ENCODE measurements at places on chromosomes 2 and 18.

DNA sequence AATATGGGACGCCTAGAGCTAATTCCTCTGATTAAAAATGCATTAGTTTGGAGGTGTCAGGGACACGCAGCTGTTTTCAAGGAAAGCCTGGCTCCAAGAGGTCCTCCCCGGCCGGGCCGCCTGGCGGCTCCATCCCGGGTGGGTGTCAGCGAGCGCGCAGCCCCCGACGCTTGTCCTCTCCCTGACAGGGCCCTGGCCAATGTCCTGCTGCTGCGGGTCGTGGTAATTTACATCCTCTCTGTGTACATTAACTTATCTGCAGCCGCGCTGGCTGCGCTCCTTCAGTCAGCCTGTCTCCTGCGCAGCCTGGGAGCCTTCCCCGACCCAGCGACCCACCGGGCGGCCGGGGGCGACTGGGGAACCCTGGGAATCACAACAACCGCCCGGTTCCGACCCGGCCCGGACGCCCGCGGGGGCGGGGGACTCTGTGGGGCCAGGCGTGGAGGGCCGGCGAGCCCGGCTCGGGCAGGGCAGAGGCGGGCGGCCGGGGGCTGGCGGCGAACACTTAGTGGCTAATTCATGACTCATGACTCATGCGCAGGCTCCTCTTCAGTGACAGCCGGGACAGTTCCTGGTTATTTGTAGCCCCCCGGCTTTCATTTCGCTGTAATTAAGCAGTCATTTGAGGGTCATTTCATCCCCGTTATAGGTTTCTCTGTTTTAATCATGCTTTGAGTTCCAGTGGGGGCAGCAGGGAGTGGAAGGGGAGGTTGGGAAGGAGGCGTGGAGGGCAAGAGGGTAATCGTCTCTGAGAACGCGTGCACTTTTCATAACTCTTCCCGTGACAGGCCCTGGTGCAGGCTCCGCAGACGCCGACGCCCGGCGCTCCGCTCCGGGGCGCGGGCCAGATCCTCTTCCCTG lies 141.9 kb upstream of the CTAGE1 start:
- no peak for DNase-seq
- H3K4me3 ChIP-seq: no peak overlapping the region
- H3K27me3 ChIP-seq: peaks cover 24% of the 10 kb centered on the region
- no peaks in the 10 kb centered on the region for H3K4me1 ChIP-seq

DNA sequence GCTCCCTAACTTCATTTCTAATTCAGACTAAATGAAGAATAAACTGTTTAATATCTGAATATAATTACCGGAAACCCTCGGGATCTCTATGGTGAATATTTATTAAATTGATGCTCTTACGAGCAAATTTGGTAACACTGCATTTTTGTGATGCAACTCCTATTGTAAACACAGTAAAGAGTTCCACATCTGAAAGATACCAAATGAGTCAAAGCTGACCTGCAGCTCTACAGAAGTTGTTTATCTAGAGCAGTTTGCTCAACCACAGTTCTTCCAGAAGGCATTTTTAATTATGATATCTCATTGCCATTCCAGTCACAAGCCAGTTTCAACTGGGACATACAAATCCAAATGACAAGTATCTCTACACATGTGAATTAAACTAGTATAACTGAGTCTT lies 129.7 kb downstream of the PKP4 start:
- no peak overlapping the region for H3K27ac ChIP-seq
- H3K4me3 ChIP-seq: no peak overlapping the region
- H3K4me1 ChIP-seq: no peaks in the 10 kb centered on the region
- DNase-seq: no peak
- no peaks in the 10 kb centered on the region for H3K27me3 ChIP-seq

- no peak for DNase-seq
- H3K27me3 ChIP-seq: no peaks in the 10 kb centered on the region
- H3K4me3 ChIP-seq: no peak overlapping the region
- H3K4me1 ChIP-seq: no peaks in the 10 kb centered on the region
Observed at GRCh38 chr2:81672516-81672915, 1368.0 kb upstream of the LRRTM1 start.

GRCh38 chr18:6628187-6628586 lies 101.3 kb upstream of the ARHGAP28 start:
- no peak for DNase-seq
- H3K4me3 ChIP-seq: no peak overlapping the region
- no peak overlapping the region for H3K27ac ChIP-seq
- no peaks in the 10 kb centered on the region for H3K4me1 ChIP-seq
- no peaks in the 10 kb centered on the region for H3K27me3 ChIP-seq
- H3K36me3 ChIP-seq: no peaks in the 10 kb centered on the region

DNA sequence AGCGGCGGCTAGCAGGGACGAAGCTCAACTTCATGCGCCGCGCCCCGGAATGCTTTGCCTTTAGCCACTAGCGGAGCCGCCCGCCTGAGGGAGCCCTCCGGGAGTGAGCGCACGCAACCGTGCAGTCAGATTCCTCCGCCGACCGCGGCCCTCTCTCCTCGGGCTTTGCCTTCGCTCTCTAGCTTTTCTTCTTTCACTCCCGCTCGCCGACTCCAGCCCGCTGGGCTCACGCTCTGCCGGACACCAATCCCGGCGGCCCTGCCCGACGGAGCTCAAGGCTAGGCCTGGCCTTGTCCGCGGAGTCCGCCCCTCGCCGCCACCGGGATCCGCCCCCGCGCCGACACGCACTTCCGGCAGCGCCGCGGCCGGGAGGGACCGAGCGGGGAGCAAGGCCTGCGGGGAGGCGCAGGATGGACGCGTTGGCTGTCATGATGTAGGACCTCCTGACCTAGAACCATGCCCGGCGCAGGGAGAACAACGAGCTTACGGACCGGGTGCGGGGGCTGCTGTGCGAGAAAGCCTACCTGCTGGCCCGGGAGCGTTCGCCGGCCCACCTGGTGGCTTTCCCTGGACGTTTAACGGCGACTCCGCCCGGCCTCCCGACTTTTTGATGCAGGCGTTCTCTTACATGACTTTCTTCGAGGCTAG lies 40.8 kb upstream of the AKAIN1 start:
- H3K27me3 ChIP-seq: no peaks in the 10 kb centered on the region
- peak; percentile 83 for DNase-seq
- H3K27ac ChIP-seq: peak overlapping the region; percentile 98
- peaks cover 11% of the 10 kb centered on the region for H3K36me3 ChIP-seq
- peaks cover 13% of the 10 kb centered on the region for H3K4me1 ChIP-seq

DNA sequence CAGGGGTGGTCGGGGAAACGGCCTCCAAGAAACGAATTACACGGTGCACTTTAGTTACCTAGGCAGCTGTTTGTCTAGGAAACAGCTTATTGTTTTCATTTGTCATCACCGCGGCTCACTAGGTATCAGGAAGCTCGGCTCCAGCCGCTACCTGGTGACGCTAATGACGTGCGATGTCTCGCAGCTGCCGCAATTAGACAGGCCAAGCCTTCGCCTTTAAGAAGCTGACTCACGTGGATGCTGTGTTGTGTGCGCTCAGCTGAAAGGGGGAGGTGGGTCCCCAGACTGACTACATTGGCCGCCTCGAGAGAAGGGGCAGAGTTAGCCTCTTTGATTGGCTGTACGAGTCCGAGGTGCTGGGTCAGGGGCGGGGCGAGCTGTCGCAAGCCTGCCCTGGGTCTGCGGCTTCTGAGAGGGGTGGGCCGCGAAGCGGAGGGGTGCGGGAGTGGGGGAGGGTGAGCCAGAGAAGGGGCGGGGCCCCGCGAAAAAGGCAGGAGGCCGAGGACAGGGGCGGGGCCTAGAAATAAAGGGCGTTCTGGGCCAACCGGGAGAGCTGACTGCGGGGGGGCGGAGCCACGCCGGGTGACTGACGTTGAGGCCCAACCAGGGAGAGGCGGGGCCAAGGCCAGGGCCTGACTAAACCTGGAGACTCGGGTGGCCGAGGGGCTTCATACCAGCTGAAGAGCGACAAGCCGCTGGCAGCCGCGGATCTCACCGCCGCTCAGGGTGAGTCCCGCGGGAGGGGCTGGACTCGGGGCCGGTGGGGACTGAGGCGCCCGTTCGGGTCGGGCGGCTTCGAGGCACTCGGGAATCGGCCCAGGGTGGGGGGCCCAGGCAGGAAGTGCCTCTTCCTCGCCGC lies at the start of gene YPEL5:
Gene YPEL5, plus strand, starts transcription at position 671 of the 859 bp plus-strand sequence. CDS start 9,645 bp downstream, outside the sequence.
- H3K4me3 ChIP-seq: peak within 1 kb of the TSS; percentile 91
- no peaks in the 10 kb centered on the region for H3K27me3 ChIP-seq
- H3K4me1 ChIP-seq: peaks cover 26% of the 10 kb centered on the region
- peaks cover 11% of the 10 kb centered on the region for H3K36me3 ChIP-seq
- peak within 1 kb of the TSS; percentile 100 for H3K27ac ChIP-seq
- peak; percentile 100 for DNase-seq

GRCh38 chr2:219570194-219570923 lies 980 bp downstream of the OBSL1 start:
- H3K4me1 ChIP-seq: peaks cover 4% of the 10 kb centered on the region
- H3K27ac ChIP-seq: no peak overlapping the region
- DNase-seq: no peak
- H3K36me3 ChIP-seq: no peaks in the 10 kb centered on the region

DNA sequence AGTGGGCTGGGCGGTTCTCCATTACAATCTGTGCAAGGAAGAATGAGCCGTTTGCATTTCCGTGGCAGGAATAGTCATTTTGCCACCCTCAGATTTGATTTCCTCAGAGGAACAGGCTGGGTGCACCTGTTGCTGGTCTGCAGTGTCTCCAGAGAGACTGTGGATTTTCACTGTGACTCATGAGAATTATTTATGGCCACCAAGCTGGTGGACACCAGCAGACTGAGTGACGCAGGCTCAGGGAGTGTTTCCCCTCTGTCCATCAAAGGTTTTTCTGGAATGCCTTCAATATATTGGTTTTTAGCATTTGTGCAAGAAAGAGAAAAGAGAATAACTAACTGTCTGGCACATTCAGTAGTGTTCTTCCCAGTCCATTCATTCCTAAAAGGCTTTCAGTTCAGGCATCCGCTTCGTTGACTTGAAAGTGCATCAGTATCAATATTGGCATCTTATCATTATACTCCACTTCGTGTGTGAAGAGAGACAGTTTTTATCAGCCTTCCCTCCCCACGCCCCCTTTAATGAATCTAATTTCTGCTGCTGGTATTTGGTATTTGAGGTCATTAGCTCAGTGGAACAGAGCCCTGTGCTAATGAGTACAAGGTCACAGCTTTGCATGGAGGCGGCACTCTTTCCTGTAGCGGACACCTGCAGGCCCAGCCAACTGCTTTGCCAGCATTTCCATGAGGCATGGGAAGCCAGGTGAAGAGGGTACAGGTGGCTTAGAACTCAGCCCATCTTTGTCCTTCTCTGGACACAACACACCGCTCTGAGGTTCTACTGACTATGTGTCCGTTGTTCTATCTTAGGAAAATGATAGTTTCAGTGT lies 39.9 kb downstream of the PRKCE start:
- H3K4me3 ChIP-seq: no peak overlapping the region
- no peaks in the 10 kb centered on the region for H3K36me3 ChIP-seq
- H3K4me1 ChIP-seq: peaks cover 38% of the 10 kb centered on the region
- DNase-seq: no peak

- H3K27me3 ChIP-seq: peaks cover 1% of the 10 kb centered on the region
- H3K4me1 ChIP-seq: no peaks in the 10 kb centered on the region
- H3K4me3 ChIP-seq: no peak overlapping the region
- no peak overlapping the region for H3K27ac ChIP-seq
- peaks cover 2% of the 10 kb centered on the region for H3K36me3 ChIP-seq
- no peak for DNase-seq
Observed at GRCh38 chr2:84801811-84802210, 79.1 kb downstream of the TRABD2A start.

GRCh38 chr18:53752781-53753367 lies 471.6 kb downstream of the MBD2 start:
- DNase-seq: no peak
- H3K4me1 ChIP-seq: no peaks in the 10 kb centered on the region
- no peaks in the 10 kb centered on the region for H3K36me3 ChIP-seq
- H3K27ac ChIP-seq: no peak overlapping the region
- no peaks in the 10 kb centered on the region for H3K27me3 ChIP-seq

DNA sequence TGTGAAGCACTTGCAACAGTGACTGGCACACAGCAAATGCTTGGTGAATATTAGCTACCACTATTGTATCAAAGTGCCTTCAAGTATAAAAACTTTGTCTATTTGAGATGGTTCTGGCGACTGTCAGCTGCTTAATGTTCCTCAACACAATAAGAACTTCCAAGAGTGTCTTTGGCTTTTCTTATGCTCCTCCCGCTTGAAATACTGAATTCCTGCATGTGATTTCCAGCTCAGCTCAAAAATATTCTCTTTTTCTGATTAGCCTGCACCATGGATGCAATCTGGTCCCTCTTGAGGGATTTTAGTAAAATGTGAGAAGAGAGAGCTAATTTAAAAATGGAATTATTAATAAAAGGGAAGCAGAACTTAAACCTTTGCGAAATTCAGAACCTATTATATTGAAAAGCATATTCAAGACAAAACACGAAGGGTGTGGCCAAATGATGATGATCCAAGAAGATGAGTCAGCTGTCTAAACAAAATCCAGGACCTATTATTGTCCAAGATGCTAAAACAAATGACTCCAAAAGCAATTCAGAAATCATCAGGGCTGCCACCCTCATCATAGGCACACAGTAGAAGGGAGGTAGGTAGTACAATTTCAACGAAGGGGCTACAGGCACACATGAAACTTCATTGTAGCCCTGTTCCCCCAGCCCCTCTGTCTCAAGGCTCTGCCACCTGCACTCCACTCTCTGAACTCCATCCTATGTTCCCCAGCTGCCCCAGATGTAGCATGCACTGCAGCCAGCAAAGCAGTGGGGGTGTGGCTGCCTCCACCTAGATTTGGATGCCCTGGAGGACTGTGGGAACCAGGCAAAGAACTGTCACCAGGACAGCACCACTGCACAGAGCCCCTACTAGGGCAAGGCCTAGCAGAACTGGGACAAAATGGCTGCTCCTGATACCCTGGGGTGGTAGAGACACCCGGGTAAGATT lies 190.1 kb downstream of the ZNF385B start:
- no peaks in the 10 kb centered on the region for H3K36me3 ChIP-seq
- no peak overlapping the region for H3K4me3 ChIP-seq
- DNase-seq: no peak
- H3K4me1 ChIP-seq: no peaks in the 10 kb centered on the region
- H3K27me3 ChIP-seq: peaks cover 2% of the 10 kb centered on the region
- no peak overlapping the region for H3K27ac ChIP-seq

DNA sequence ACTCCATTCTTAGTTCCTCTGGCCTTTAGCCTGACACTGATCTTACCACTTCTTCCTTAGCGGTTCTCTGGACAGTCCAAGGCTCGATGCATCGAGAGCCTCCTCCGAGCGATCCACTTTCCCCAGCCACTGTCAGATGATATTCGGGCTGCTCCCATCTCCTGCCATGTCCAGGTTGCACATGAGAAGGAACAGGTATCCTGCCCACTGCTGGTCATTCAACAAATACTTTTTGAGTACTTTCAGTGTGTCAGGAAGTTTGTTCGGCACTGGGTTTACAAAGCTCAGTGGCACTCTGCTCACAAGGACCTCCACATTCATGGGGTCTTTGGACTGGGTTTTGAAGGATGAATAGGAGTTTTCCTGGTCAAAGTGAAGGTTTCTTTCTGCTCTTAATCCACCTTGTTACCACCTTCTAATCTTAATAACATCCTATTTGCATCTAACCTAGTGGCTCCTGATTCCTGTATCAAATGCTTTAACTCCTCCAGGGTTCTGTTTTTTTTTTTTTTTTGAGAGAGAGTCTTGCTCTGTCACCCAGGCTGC lies 25.8 kb downstream of the GCKR start:
- no peak for DNase-seq
- H3K27me3 ChIP-seq: peaks cover 28% of the 10 kb centered on the region
- H3K4me3 ChIP-seq: no peak overlapping the region
- H3K36me3 ChIP-seq: no peaks in the 10 kb centered on the region
- H3K4me1 ChIP-seq: no peaks in the 10 kb centered on the region

- DNase-seq: no peak
- no peak overlapping the region for H3K4me3 ChIP-seq
- no peak overlapping the region for H3K27ac ChIP-seq
- peaks cover 19% of the 10 kb centered on the region for H3K27me3 ChIP-seq
- peaks cover 2% of the 10 kb centered on the region for H3K4me1 ChIP-seq
- peaks cover 2% of the 10 kb centered on the region for H3K36me3 ChIP-seq
Observed at GRCh38 chr18:23207191-23207955, 72.1 kb downstream of the CABLES1 start.

Measured in memory B cell (primary cell).